Stomach (tissue), 19 donors: ENCODE measurements at places on chromosomes 2 and 18. TPM values are rescaled to one million over a fixed set of nuclear protein-coding genes. Genes with fewer than 3 reads are reported as not detected.
A peak's percentile ranks its signal among the peaks of the same experiment; 100 is the strongest.

DNA sequence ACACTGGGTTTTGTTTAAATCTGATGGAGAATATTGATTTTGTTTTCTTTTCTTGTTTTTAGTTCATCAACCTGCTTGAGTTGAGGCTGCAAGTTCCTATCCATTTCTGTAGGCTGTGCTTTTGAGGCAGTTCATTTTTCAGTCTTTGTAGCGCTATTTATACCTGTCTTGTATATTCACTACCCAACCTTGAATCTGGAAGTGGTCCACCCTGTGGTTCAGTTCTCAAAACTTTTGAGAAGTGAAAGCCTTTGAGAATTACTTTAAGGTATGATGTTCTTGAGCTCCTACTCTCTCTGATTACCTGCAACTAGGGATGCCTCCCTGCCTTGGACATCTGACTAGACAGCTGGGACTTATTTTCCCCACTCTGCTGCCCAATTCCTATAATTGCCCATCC is 53.5 kb upstream of the KCNE4 start:
- no peak for DNase-seq

GRCh38 chr2:26880910-26881435 is 33.0 kb downstream of the DPYSL5 start:
- DNase-seq: no peak

Gene ZNF385B
- total RNA-seq: 41.4 TPM

DNA sequence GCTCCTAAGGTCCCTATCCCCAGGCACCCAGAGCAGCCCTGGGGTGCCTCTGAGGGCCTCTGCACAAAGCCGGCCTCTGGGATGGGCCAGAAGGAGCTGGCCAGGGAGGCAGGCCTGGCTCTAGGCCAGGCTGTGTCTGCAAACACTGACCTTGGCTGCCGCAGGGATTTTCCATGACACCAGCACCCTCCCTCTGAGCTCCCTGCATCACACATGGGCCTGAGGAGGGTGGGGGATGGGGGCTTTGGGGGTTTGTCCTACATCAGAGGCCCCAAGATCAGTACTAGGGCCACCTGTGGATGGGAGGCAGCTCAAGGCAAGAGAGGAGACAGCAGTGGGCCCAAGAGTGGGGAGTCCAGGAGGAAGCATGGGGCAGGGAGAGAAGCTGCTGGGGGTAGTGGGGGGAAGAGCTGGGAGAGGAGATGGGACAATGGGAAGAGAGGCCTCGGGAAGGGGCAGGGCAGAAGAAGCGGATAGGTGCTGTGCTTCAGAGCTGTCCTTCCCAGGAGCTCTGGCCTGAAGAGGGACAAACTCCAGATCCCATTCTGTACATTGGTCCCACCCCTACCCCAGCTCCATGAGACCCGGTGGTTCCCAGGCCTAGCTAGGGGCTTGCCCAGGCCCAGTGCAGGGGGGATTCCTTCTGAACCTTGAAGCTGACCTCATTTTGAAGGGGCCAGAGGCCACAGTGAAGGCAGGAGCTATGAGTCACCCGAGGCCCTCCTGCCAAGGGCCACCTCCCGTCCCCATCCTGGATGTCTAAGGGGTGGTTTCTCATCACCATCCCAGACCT is 28.0 kb downstream of the KCNK3 start:
- peak; percentile 95 for DNase-seq

DNA sequence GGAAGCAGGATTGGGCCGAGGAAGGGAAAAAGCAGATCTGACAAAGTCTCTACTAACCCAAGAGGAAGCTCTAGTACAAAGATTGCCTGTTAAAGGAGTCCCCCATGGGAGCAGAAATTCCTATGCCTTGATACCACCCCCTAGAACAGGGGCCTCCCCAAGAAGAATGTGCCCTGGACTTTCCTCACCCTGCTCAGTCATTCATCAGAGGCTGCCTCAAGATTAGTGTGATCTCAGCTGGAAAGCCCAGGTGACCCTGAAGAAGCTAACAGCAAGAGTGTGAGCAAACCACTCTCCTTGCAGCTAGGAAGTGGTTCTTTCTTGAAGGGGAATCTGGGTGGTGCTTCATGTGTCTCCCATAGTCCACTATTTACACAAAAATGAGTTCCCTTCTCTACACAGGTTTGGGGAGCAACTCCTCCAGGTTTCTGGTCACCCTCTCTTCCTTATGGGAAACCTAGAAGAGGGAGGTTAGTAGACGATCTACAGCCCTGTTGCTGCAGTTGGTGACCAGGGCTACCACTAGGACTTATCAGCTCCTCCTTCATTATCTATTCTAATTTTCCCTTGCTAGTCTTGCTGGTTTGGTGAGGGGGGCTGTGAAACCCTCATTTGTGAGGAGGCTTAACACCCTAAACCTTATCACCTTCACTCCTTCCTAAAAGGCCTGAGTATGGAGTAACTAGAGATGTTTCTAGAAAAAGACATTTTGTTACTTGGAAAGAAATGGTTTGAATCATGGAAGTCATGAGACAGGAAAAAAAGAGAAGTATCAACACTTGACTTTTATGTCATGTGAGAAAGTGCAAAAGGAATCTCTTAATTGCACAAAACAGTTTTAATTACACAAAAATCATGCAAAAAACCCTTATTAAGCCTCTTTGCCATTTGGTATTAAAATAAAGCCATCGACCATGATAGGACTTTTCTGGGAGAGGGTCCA is 2.9 kb upstream of the WDR7 start:
- DNase-seq: no peak

GRCh38 chr2:182542501-182543258 is 115.8 kb upstream of the PDE1A start:
- DNase-seq: no peak
